Renal cortex interstitium (tissue), 15 donors: ENCODE measurements at places on chromosomes 4 and X.

GRCh38 chrX:23802431-23802830 lies 19.5 kb downstream of the SAT1 start:
- DNase-seq = no peak

DNA sequence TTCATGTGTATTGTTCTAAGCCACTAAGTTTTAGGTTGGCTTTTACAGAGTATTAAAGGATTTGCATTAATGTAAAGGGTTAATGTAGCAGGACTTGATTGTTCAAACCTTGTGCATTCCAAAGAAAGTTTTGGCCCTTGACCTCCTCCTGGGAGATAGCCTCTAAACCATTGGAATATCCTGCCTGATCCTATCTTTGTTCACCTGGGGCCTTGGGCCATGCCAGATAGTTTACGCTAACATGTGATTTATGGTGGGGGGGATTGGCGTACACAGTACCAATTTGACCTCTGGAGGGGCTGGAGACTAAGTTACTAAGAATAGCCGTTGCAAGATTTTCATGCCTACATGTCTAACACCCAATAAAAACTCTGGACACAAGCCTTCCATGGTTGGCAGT lies 1002.7 kb upstream of the PABPC4L start:
- DNase-seq = no peak

- no peak for DNase-seq
These were observed 4.8 kb upstream of the SYNPO2 start for GRCh38 chr4:118883861-118884260.

GRCh38 chrX:119489212-119490074 lies 21.2 kb downstream of the SLC25A5 start:
- no peak for DNase-seq

DNA sequence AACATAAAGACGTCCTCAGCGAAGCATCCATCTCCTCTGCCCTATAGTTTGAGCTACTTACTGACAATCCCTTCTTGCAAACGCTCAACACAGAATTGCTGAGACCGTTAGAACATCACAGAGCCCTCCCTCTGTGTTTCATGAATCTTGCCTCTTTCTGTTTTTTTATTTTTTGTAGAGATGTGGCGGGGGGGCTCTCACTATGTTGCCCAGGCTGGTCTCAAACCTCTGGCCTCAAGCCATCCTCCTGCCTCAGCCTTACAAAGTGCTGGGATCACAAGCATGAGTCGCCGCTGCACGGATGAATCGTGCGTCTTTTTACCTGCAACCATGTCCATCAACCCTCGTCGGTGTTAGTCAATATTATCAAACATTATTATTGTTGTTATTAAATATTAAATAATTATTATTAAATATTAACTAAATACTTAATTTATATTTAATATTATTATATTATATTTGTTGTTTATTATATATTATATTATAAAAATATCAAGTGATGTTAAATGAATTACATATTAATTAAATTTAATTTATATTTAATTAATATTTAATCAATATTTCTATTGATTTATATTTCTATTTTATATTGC lies 200.7 kb downstream of the CRLF2 start:
- no peak for DNase-seq

DNA sequence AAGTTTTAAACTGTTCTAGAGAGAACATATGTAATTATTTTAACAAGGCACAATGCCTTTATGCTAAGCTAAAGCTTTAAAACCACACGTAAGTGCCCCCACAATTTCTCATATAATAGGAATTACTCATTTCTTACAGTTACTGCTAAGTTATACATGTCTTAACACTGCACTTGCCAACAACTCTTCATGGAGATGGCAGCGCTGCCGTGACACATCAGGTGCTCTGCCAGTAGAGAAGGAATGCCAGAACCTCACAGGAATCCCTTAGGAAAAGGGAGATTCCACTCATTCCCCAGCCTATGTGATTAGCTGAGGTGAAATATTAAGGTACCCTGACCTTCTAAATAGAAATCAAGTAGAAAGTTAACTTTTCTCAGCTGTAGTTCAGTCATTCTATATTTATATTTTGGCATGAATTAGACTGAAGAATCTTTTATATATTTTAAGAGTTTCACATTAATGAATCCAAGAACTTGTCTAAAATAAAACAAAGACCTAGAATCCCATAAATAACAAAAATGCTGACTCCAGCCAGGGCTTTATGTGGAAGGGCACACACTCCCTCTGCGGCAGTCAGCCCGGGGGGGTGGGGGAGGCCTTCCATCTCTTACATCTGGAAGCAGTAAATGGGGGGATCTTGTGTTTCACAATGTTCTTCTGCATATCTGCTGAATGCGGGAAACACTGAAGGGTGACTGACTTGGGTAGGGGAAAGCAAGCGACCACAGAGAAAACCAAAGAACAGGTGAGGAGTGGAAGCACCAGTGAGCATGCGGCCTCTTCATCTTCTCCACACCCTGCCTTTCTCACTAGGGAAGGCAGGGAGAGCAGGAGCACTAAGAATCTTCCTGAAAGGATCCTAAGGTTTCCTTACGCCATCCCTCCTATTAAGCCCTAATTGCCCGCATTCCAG lies 23.7 kb downstream of the ACSL1 start:
- DNase-seq = no peak

- no peak for DNase-seq
These were observed 55.3 kb upstream of the TECRL start for GRCh38 chr4:64464581-64464980.

- no peak for DNase-seq
These were observed 1.2 kb upstream of the PHKA2 start for GRCh38 chrX:18985186-18985435.

DNA sequence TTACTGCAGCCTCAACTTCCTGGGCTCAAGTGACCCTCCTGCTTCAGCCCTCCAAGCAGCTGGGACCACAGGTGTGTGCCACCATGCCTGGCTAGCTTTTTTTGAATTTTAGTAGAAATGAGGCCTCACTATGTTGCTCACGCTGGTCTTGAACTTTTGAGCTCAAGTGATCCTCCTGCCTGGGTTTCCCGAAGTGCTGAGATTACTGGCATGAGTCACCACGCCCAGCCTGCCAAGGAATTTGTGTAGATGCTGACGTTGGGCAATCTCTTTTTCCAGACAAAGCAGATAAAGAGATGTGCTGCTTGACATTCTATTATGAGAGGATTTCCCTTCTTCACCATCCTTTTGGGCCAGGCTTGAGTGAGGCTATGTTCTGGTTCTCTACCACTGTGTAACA lies 254.5 kb upstream of the RPS6KA3 start:
- DNase-seq = no peak

GRCh38 chrX:475926-476723 lies 89.4 kb upstream of the PPP2R3B start:
- DNase-seq = no peak

DNA sequence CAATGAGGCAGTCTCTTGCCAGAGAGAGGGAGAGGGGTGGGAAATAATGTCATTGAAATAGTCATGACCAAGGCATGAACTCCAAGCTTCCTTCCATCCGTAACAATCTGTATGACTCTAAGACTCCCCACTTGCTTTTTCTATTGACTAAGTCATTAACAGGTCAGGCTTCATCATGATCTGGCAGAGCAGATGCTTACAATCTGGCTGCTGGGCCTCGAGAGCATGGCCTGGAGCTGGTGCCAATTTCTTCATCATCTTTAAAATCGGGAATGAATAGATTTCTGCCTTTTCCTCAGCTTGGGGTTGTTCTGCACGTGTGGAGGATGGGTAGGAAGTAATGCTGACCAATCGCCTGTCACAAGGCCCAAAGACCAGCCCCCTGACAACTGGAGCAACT lies 280.6 kb upstream of the CLNK start:
- DNase-seq = no peak

DNA sequence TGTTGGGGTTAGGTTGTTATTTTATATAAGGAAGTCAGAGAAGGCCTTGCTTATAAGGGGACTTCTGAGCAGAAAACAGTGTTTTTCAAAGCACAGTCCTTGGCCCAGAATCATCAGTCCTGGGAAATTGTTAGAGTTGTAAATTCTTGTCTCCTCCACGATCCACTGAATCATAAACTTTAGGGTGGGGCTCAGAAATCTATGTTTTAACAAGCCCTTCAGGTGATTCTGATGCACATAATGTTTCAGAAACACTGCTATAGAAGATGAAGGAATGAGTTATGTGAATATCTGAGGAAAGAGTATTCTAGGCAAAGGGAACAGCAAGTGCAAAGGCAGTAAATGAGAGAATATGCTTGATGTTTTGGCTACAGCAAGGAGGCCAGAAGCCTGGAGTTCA lies 121.8 kb downstream of the COL4A6 start:
- no peak for DNase-seq

DNA sequence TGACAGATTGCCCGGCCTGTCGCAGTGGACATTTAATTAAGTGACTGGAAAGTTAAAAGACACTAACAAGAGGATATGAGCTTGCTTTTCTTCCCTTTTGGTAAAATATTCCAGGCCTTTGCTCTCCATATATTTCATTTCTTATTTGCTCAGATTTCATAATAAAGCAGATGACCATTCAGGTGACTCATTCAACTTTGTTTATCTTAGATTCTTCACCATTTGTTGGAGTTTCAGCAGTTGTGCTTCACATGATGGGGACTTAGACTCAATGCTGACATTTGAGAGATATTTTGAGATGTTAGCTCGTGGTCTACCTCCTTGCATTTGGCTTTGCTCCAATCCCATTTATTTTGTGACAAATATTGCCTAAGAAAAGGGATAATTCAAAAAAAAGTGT lies 312.2 kb downstream of the ARHGAP24 start:
- DNase-seq = no peak

GRCh38 chrX:73069365-73070035 lies 9.8 kb downstream of the PABPC1L2A start:
- no peak for DNase-seq

- no peak for DNase-seq
These were observed 10.5 kb downstream of the TEX13B start for GRCh38 chrX:107971636-107972035.

DNA sequence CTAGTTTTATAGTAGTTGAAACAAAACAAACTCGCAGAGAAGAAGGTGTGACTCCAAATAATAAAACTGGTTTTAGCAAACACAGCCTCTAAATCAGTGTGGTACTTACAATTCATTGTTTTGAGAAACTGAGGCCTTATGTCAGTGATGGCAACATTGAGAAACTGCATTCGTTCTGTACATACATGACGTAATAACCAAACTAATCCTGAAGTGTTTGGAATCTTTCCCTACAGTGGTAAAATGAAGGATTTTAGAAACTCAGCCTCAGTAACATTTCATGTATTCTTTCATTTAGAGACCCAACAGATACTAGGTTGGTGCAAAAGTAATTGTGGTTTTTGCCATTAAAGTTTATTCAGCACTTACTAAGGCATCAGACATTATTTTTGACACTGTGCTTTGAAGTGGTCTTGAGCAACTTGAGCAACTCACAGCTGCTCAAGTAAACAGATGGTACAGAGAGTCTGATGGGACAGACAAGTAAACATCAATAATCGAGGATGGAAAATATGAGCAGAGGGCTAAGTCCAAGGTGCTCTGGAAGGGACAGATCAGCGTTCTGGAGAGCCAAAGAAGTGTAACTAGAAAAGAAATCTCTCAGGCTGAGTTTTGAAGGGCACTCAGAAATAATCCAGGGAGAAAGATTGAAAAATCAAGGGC lies 390.8 kb upstream of the BOD1L1 start:
- no peak for DNase-seq

DNA sequence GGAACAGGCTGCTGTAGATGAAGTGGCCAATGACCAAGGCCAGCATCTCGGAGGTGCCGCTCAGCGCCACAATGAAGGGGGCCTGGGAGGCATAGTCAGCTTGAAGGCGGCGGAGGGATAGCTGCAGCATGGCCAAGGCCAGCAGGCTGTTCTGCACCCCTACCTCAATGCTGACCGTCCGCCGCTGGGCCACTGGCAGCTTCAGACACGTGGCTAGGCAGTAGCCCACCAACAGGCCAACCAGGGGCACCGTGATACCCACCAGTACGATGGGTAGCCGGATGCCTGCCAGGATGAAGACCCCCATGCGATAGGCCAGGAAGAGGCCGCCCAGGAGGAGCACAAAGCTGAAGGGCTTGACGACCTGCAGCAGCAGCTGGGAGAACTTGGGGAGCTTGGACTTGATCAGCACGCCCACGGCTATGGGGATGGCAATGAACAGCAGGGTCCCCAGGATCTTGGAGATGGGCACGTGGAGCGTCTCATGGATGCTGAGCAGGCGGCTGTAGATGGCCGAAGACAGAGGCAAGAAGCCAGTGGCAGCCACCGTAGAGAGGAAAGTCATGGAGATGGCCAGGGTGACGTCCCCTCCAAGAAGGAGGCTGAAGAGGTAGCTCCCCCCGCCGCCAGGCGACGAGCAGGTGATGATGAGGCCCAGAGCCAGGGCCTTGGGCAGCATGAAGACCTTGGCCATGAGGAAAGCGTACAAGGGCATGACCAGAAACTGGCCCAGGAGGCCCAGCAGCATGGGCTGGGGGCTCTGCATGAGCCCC lies 1.3 kb upstream of the UBL4A start:
- no peak for DNase-seq

DNA sequence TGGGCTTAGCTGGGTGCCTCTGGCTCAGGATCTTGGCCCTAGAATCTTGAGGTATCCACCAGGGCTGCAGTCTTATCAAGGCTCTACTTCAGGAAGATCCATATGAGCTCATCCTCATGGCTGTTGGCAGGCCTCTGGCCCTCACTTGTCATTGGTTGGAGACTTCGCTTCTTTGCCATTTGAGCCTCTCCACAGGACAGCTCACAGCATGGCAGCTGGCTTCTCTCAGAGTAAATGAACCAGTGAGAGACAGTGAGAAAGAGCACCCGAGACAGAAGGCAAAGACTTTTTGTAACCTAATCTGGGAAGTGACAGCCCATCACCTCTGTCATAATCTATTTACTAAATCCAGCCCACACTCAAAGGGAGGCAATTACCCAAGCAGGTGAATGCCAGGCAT lies 236.8 kb downstream of the GPAT3 start:
- no peak for DNase-seq

- no peak for DNase-seq
These were observed 116.0 kb downstream of the SOWAHB start for GRCh38 chr4:76781698-76782595.
